ENCODE measurements at places on chromosomes 16 and 17.

DNA sequence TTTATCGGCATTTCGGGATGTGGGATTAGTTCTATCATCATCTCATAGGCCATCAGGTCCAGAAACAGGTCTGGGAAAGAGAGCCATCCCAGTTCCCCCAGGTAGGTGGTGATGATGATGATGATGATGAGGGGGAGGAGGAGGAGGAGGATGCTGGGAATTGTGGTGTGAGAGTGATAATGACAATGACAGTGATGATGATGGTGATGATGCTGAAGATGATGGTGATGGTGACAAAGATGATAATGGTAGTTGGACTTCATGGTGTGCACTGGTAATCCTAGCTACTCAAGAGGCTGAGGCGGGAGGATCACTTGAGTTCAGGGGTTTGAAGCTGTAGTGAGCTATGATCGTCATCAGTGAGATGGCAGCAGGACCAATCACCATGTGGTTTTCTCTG lies 16.3 kb upstream of the GCSH start:
- no peak for DNase-seq

DNA sequence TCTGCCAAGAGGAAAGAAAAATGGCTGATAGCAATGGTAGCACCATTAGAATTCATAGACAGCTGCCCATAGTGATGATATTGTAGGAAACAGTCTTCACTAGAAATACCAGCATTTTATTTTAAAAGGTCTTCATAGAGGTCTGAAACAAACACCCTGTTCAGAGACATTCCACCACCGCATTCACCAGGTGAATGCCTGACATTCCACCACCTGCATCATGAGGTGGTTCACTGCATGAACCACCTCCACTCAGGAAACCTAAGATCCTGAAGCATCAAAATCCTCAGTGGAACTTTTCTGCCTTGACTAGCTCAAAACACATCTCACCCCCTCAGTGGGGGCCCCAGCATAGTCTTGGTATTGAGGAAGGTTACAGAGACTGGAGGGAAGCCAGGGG lies 91.5 kb upstream of the COX10 start:
- DNase-seq: no peak

GRCh38 chr16:31265329-31266245 lies 5.8 kb downstream of the ITGAM start:
- DNase-seq: peak; percentile 96

DNA sequence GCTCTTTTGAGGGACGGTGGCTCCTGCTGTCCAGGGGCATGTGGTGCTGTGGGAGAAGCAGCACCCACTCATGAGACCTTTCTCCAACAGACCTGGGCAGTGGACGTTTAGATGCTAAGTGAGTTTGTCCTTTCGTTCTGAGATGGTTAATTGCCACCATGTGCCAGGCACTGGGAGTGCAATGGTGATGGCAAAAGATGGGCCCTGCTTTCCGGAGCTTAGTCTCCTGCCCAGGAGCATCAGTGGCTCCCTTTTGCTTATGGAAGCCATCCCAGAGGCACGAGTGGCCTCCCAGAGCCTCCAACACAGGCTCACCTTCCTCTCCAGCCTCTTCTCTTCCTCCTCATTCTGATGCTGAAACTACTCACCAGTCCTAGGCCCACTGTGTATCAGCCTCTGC lies 28.4 kb downstream of the CASKIN2 start:
- DNase-seq: no peak

- no peak for DNase-seq
Measured at GRCh38 chr17:48843187-48843900, 12.5 kb downstream of the CALCOCO2 start.

DNA sequence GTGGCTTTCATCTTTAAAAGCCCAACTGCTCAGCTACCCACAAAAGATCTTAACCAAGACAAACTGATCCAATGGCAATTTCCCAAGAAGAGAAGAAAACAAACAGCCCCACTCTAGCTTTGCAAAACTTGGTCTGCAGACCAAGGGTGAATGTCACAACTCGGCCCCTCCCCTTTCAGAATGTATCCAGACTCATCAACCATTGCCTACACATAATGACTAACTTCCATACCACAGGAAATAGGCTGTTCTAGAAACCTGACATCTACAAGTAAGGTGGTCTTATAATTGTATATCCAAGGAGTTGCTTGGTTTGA lies 16.0 kb downstream of the DCUN1D3 start:
- no peak for DNase-seq

GRCh38 chr16:17348042-17348783 lies 122.5 kb downstream of the XYLT1 start:
- DNase-seq: no peak

GRCh38 chr17:65191811-65192740 lies 54.9 kb downstream of the RGS9 start:
- DNase-seq: no peak

- no peak for DNase-seq
Measured at GRCh38 chr16:30416624-30417528, 9.5 kb downstream of the ZNF771 start.

DNA sequence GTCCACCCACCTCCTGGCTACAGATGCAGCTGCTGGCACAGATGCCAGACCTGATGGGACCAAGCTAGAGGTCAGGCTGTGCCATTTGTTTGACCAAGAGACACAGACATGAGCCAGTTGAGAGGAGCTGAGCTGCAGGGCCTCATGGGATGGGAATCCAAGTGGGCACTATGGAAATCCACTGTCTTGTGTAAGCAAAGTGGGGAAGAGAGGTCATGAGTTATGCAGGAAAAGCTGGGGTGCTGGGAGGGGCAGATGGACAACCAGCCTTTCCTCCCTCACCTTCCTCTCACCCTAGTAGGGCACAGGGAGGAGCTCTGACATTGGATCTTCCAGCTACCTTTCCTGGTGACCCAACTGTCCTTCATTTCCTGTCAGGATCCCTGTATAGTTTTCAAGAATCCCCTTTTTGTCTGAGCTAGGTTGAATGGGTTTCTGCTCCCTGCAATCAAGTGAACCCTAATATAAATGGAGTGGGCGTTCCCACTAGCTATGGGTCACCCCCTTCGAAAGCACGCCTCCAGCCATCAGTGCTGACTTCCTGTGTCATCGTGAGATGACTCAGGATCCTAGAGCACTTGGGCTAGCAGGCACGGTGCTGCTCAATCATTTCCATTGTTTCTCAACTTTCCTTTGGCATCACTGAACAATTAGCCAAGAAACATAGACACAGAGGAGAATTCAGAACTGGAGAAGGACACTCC lies 13.6 kb downstream of the ATPAF2 start:
- DNase-seq: no peak

- DNase-seq: no peak
Measured at GRCh38 chr16:24198807-24199533, 57.2 kb upstream of the CACNG3 start.

DNA sequence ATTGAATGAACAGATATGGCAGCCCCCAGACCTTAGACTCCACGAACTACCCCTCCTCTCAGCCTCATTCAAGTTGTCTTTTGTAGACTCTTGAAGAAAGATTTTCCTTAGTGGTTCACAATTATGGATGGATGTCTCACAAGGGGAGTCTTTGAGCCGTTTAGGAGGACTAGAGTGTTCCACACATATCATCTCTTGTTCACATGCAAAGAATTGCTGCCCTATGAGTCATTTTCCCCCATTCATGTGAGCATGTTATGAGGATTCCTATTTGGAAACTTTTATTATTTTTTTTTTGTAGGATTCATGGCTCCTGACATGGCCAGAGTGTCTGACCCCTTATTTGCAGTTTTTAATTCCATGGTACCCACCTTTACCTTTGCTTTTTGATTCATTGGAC lies 237.1 kb downstream of the SHISA9 start:
- DNase-seq: no peak

DNA sequence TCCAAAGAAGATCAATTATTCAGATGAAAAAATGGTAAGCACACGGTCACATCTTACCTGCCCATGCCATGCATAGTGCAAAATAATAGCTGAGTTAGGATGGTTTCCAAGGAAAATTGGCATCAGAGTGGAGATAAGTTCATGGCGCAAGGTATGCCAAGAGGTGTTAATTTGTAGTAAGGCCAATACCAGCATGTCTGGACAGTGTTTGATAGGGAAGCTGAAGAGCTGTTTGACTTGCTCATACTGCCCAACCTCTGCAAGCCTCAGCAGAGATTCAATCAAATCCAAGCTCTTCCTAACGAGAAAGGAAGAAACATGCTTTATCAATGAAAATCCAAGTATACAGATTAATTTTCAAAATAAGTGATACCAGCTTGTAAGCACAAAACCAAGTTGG lies 51.0 kb downstream of the CNOT1 start:
- no peak for DNase-seq

GRCh38 chr17:17146786-17147406 lies 59.2 kb downstream of the PLD6 start:
- DNase-seq: peak; percentile 67

GRCh38 chr17:74635418-74635817 lies 11.9 kb upstream of the CD300E start:
- DNase-seq: no peak

DNA sequence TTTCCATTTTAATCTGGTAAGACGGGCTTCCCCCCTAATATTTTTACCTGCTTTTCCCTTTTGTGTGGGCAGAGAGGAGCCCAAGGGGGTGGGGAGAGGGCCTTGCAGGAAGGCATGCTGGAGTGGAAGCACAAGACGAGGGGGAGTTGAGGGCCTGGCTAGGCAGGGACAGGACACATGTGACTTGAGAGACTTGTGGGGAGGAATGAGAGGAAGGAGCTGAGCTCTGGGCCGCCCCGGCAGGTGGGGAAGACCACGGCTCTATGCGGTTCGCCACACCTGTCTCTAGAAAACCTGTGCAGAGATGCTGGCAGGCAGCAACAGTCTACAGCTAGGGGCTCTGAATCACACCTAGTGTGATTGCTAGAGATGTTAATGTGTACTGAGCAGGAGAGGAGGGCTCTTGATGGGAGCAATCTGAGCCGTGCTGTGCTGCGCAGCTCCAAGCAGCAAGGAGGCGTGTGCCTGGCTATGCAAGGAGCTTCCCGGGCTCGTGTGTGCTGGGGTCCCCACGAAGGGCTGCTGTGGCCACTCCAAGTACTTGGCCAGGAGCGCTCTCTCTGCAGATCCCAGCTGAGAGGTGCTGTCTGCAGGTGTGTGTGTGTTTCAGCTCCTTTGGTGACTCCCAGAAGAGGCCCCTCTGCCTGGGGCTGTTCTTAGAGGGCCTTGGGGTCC lies 50.2 kb downstream of the PDPK1 start:
- DNase-seq: no peak

GRCh38 chr17:55690105-55690508 lies 32.6 kb downstream of the TMEM100 start:
- DNase-seq: no peak

- peak; percentile 67 for DNase-seq
Measured at GRCh38 chr17:35612924-35613521, 25.9 kb downstream of the AP2B1 start.

- DNase-seq: no peak
Measured at GRCh38 chr17:58640202-58640601, 51.6 kb downstream of the TEX14 start.

DNA sequence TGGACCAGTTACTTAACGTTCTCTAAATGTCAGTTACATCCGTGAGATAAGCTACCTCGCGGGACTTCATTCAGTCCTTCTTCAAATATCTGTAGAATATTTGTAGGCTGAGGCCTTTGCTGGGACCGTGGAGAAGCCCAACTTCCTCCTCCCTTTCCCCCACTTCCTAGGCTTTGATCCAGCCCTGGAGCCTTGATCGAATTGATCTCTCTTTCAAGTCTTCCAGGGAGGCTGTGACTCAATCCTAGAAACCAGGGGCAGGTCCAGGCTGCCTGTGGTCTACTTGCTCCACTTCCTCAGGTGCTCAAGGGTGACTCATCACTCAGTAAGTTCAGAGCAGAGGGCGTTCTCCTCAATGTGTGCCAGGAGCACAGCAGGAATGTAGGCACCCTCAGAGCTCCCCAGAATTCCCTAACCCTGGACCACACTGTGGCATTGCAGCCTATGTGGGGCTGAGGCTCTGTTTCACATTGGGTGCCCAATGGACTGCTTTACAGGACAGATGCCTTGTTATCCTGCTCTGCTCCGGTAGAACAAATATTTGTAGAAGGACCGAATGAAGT lies 11.2 kb upstream of the CEP20 start:
- DNase-seq: peak; percentile 45

GRCh38 chr16:49576941-49577340 lies 203.3 kb downstream of the C16orf78 start:
- DNase-seq: no peak

DNA sequence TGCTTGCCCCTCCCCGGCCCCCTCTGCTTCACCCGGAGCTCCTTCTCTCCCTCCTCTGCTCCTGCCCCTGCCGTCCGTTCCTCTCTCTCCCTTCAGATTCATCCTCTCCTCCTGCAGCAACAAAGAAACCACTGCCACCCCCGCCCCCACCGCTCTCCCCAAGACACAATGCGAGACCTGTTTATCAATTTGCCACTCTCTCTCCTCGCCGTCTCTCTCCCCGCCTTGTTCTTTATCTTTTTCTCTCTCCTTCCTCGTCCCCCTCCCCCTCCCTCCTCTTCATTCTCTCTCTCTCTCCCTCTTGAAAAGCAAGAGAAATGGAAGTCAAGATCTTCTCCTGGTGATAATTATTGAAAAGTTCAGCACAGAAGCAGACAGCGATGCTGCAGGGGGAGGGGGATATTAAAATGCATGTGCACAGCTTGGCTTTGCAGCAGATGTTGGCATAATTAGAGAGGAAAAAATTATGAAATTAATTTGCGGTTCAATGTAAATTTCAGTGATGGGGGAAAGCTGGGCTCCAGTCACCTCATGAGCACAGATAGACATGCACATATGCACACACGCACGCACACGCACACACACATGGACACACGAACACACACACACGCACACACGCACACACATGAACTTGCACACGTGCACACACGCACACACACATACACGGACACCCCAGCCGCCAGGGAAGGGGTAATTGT lies 58.1 kb upstream of the CBFA2T3 start:
- peak; percentile 8 for DNase-seq

DNA sequence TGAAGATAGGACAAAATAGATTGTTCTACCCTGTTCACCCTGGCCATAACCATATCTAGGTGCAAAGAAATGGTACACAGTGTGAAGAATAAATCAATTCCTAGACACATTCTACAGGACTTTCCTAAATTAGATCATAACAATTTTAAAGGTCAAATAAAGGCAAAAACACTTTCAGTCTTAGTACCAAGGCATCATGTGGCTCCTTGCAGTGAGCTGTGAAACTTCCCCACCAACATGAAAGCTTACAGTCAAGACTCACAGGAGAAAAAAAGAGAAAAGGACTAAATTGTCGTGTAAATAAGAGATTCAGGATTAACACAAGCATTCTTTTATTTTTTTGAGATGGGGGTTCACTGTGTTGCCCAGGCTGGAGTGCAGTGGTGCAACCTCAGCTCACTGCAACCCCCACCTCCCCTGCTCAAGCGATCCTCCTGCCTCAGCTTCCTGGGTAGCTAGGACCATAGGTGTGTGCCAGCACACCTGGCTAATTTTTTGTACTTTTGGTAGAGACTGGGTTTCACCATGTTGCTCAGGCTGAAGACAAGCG lies 14.2 kb downstream of the NSMCE1 start:
- DNase-seq: no peak

GRCh38 chr16:81095653-81095952 lies 592 bp downstream of the GCSH start:
- no peak for DNase-seq

GRCh38 chr17:66579556-66579955 lies 255.4 kb upstream of the CACNG5 start:
- no peak for DNase-seq

- DNase-seq: no peak
Measured at GRCh38 chr16:73384506-73385089, 336.7 kb upstream of the ZFHX3 start.

All from common myeloid progenitor, CD34-positive (primary cell).